ENCODE measurements at places on chromosomes 11 and 22. TPM values are rescaled to one million over a fixed set of nuclear protein-coding genes. Genes with fewer than 3 reads are reported as not detected.
A peak's percentile ranks its signal among the peaks of the same experiment; 100 is the strongest.

Gene FOLR3
- not detected for total RNA-seq

Gene OR52N4
- total RNA-seq = not detected

Gene OR52M1
- total RNA-seq = not detected

Gene DLG2
- 5.1 TPM for total RNA-seq

Gene VEGFB
- 11.5 TPM for total RNA-seq

Gene LINC01488
- total RNA-seq = not detected

Gene SLC37A2
- 0.49 TPM for total RNA-seq

DNA sequence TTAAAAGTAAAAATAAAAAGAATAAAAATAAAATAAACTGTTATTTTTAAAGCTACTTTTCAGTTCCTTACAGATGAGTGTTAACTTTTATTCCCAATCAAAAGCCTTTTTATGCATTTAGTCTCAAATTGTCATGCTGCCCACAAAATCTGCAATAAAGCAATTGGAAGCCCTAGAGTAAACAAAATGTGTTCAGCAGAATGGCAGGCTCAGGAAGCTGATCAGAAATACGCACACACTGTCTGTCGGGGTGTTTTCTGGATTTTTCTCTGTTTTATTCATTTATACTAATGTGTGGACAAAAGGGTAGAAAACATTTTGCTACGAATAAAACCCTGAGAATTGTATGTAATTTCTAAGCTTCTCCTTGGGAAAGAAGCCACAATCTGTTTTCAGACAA lies 162.8 kb downstream of the RCN1 start:
- DNase-seq = no peak

DNA sequence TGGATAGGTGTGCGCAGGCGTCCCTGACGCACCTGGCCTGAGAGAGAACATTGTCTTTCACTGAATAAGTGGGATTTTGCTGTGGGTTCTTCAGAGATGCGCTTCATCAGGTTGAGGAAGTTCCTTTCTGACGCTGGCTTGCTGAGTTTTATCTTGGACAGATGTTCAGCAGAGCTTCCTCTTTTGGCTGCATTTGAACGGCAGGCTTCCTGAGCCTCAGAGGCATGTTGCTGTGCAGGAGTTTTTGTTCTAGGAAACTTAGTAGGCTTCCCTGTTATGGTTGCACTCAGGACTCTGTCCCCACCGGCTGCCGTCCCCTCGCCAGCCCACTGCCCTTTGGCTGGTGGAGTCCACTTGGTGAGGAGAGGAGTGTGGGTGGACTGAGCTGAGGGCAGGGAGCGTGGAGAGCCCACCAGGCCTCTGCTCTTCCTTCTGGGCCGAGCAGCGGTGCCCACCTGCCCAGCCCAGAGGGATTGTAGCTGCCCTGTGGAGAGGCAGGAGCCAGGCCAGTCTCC lies 17.2 kb downstream of the FRMD8 start:
- DNase-seq = peak; percentile 51

DNA sequence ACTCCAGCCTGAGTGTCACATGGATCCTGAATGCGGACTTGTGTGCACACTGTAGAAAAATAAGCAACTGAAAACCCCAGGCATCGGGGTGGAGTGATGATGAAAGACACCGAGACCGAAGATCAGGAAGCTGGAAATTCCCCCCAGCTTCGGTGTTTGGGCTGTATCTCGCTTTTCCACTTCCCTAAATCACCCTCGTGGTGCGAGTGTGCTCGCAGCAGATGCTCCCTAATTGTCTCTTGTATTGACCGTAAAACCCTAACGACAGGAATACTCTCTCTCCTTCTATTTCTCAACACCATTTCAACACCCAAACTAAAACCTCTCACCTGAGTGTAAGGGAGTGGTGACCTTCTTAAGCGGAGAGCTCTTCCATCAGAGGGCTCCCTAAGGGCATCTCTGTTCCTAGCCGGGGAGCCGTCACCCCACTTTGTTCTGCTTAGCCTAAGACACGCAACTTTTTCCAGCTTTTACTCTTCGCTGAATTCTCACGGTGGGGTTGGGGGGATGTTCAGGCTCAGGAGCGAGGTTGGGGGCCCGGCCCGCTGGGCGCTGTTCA lies 635 bp upstream of the GRK3 start:
- no peak for DNase-seq

- no peak for DNase-seq
Measured at GRCh38 chr22:27286711-27287110, 514.8 kb downstream of the MN1 start.

- no peak for DNase-seq
Measured at GRCh38 chr22:31206896-31207687, 5.0 kb upstream of the LIMK2 start.

DNA sequence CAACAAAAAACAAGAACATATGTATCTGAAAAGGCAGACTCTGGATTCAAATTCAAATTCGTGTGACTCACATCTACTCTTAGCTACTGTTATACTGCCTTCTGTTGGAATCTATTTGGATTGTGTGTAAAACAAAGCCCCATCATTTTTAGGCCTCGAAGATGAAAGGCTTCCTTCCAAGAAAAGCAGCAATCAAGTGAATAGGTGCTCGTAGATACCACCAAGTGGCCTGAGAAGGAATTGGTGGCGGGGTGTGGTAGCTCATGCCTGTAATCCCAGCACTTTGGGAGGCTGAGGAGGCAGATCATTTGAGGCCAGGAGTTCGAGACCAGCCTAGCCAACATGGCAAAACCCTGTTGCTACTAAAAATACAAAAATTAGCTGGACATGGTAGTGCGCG lies 4.2 kb downstream of the GRAMD1B start:
- peak; percentile 31 for DNase-seq

- peak; percentile 30 for DNase-seq
Measured at GRCh38 chr11:59754494-59754858, 700 bp upstream of the STX3 start.

GRCh38 chr11:130782361-130783222 lies 133.7 kb downstream of the SNX19 start:
- no peak for DNase-seq

- no peak for DNase-seq
Measured at GRCh38 chr11:119699227-119699626, 29.8 kb downstream of the NECTIN1 start.

DNA sequence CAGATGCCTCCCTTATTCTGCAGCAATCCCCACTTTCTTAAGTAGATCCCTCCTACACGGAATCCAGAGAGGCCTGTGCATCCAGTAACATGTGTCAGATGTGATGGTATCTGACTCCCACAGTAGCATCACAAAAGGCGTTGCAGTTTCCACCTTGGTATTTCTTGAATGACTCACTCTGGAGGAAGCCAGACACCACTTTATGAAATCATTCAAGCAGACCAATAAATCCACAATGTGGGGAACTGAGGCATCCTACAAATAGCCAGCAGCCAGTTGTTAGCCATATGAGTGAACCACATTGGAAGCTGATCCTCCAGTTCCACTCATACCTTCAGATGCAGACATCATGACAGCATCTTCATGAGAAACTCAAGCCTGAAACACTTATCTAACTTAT lies 798.1 kb downstream of the OPCML start:
- no peak for DNase-seq

DNA sequence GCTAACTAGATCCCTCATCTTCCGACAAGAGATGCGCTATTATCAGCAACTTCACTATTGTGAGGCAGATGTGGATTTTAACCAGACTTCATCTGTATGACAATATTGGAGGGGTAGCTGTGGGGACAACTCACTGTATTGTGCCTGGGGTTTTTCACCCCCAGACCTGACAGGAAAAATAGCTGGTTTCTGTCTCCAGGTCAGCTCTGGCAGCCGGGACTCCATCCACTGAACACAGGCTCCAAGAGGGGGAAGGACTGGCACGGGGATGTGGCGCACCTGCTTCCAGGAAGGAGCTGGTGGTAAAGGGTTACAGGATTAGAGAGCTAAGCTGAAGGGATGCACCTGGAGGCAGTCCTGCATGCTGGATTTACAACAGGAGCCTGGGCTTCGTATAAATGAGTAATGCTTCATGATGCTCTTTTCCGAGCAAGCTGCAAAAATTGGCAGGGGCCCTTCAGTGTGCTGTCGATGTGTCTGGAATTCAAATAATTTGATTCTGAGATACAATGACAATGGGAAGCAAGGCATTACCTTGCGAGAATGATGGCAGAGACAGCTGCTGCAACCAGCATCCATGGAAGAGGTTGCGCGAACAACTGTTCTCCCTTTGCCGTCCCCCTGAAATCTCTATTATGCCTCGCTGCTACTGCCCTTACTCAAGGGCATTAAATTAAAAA lies 49.5 kb downstream of the LMO2 start:
- DNase-seq = no peak

DNA sequence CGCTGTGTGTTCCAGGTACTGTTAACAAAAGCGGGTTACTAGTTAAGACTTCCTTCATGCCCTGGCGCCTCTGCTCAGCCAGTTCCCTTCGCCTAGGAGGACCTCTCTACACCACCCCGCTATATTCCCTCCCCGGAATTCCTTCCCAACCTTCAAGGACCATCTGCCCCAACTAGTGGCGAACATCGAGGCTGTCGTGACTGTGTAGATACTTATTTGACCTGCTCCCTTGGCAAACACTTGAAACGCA lies 450 bp upstream of the BCL2L13 start:
- no peak for DNase-seq

GRCh38 chr11:15816260-15816871 lies 540.0 kb downstream of the SOX6 start:
- DNase-seq = no peak

DNA sequence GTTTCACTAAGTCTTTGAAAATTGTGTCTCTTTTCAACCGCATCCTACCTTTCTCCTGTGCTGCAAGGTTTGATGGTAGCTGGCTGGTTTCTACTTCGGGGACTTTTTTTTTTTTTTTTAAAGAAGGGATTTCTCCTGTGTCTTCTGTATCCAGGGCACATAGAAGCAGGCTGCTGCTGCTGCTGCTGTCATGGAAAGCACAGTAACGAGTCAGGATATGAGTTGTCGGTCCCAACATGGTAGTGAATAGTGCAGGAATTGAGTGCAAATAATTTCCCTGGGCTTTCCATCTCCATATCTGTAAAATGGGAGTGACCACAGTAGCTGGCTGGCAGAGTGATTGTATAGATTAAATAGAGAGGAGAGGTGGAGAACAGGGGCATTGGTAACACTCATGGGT lies 118.3 kb upstream of the NAV2 start:
- no peak for DNase-seq

DNA sequence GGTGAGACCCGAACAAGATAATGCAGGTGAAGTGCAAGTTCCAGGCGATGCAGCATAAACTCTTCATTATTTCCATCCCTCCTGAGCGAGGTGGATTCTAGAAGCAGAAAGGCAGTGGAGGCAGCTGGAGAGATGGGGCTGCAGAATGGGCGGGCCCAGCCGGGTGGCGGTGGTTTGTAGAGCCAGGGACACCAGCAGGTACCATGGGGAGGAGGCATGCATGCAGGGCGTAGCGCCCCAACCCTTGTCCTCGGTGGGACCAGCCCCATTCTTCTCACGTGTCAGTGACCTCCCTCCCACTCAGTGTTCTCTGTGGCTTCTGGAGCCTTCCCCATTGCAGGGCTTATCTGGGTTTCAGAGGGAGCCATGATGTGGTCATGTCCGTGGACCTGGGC lies 38.0 kb downstream of the MPPED1 start:
- no peak for DNase-seq

DNA sequence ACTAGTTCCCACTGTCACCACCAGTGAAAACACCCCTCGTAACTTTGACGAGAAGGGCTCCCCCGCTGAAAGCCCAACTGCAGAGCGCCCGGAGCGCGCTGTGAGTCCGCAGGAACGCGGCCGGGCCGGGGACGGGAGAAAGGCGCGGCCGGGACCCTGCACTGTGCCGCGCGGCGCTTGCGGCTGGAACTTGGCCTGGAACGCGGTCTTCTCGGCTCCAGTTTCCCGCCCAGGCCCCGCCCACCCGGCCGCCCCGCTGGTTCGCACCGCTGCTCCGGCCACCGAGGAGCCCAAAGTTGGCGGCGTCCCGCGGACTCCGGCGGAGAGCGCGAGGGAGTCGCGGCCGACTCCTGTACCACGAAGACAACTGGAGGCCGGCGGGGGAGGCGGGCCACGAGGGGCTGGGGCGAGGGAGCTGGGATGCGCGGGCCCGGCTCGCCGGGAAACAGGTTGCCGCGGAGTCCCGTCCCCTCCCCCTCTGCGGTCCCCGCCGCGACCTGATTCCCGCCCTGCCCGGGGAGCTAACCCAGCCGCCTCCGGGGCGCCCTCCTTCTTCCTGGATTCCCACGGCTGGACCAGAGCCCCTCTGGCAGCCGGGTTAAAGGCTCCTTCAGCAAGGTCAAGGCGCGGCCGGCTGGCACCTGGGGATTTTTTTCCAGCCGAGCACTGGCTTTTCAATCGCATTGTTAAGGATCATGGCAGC lies 3.4 kb downstream of the TENM4 start:
- peak; percentile 70 for DNase-seq

DNA sequence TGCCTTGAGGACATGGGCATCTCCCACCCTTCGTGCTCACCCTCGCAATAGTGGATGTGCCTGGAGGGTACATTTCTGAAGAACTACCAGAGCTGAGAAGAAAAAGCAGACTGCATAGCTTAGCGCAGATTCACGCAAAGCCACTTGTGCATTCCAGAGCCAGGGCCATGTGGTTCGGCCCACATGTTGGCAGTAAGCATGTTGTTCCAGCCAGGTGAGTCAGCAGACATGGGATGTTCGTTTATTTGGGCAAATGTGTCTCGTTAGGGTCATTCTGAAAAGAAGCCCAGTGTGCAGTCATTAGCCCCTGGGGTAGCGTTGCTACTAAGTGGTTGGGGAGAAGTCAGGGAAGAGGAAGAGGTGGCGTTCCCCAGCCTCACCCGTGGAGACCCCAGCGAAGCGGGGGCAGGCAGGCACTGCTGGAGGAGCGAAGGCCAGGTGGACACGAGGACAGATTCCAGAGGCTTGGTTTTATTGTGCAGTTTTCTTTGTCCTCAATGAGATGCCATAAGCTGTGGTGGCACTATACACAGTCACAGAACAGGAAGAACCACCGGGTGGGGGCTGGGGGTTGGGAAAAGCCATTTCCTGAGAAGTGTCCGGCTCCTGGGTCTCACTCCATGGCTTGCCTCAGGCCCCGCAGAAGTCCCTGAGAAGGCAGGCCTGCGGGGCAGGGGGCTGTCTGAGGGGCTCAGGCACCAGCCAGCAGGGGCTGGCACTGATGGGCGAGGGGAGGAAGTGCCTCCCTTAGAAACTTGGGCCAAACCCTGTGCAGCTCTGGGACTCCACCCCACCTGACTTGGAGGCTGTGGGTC lies 5.0 kb downstream of the THY1 start:
- DNase-seq = peak; percentile 39
